Naive thymus-derived CD4-positive, alpha-beta T cell (primary cell): ENCODE measurements at places on chromosomes 1 and 21. TPM values are rescaled to one million over a fixed set of nuclear protein-coding genes. Genes with fewer than 3 reads are reported as not detected.

The FOXD2 gene
- 0.29 TPM for total RNA-seq

The CYP2J2 gene
- 1.1 TPM for total RNA-seq

The AZIN2 gene
- 6.0 TPM for total RNA-seq

The BMP8B gene
- 0.16 TPM for total RNA-seq

The PTGFR gene
- total RNA-seq: not detected

The VANGL2 gene
- total RNA-seq: not detected in 2 replicates

- no peak overlapping the region for H3K27ac ChIP-seq
- H3K4me3 ChIP-seq: no peak overlapping the region
- DNase-seq: no peak
- H3K36me3 ChIP-seq: no peaks in the 10 kb centered on the region
- peaks cover 5% of the 10 kb centered on the region for H3K4me1 ChIP-seq
Measured at GRCh38 chr1:229000187-229000586, 264.9 kb downstream of the RHOU start.

GRCh38 chr1:31875636-31876236 lies 59.9 kb upstream of the SPOCD1 start:
- H3K4me3 ChIP-seq: no peak overlapping the region
- H3K36me3 ChIP-seq: no peaks in the 10 kb centered on the region
- H3K27me3 ChIP-seq: no peaks in the 10 kb centered on the region
- no peak for DNase-seq
- no peak overlapping the region for H3K27ac ChIP-seq
- H3K4me1 ChIP-seq: peaks cover 14% of the 10 kb centered on the region

- no peak overlapping the region for H3K4me3 ChIP-seq
- no peaks in the 10 kb centered on the region for H3K4me1 ChIP-seq
- H3K36me3 ChIP-seq: no peaks in the 10 kb centered on the region
- no peak overlapping the region for H3K27ac ChIP-seq
- DNase-seq: no peak
Measured at GRCh38 chr1:86277936-86278335, 118.2 kb downstream of the ODF2L start.

- H3K27ac ChIP-seq: no peak overlapping the region
- no peaks in the 10 kb centered on the region for H3K36me3 ChIP-seq
- DNase-seq: no peak
- H3K4me3 ChIP-seq: no peak overlapping the region
- H3K4me1 ChIP-seq: no peaks in the 10 kb centered on the region
Measured at GRCh38 chr21:40684726-40685125, 162.2 kb downstream of the DSCAM start.

DNA sequence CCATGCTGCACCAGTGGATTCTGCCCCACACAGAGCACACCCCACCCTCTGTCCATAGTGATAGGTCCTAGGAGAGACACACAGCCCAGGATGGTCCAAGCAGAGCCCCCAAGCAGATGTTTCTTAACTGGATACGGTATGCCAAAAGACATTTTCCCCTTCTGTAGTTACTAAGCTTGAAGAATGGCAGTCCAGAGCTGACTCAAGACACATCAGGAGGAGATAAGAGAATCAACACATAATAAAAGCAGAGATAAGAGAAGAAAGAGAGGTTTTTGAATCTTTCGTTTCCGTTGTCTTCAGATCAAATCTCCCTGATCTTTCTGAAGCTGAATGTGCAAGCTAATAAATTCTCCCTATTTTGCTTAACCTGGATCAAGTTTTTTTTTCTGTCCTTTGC lies 21.8 kb upstream of the CASQ2 start:
- H3K27me3 ChIP-seq: no peaks in the 10 kb centered on the region
- no peak overlapping the region for H3K27ac ChIP-seq
- H3K36me3 ChIP-seq: no peaks in the 10 kb centered on the region
- no peak for DNase-seq

DNA sequence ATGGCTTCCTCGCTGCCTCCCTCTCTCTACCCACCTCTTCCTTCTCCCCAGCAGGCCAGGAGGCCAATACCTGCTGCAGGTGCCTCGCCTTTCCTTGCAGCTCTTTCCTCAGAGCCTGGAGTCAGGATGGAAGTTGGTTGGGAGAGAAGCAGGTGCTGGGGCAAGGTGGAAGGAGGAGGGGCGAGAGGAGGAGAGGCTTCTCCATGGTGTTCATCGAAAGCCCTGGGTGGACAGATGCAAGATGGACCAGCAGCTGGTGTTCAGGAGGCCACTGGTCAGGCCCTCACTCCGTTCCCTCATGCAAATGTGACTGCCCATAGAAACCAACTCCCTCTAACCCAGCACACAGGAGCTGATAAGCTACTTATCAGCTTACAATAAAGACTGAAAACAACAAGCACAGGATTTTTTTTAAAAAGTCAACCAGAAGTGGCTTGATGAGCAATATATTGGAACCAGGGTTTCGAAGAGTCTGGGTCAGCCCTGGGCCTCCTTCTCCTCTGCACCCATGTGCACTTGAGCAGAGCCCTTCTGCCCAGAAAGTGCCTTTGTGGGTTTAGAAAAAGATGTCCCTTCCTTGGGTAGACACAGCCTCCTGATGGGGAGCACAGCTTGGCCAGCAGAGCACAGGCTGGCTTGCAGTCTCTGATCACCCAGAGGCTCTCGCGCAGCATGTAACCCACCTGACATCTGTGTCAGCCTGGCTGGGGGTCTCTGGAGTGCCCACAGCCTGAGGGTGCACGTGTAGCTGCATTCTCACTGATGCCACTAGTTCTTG lies 16.6 kb upstream of the GSTM4 start:
- H3K4me3 ChIP-seq: no peak overlapping the region
- H3K36me3 ChIP-seq: no peaks in the 10 kb centered on the region
- H3K27ac ChIP-seq: no peak overlapping the region
- peaks cover 15% of the 10 kb centered on the region for H3K4me1 ChIP-seq
- no peaks in the 10 kb centered on the region for H3K27me3 ChIP-seq
- DNase-seq: no peak

GRCh38 chr1:104855550-104855949 lies 1105.9 kb downstream of the AMY1C start:
- no peak overlapping the region for H3K4me3 ChIP-seq
- no peak for DNase-seq
- no peaks in the 10 kb centered on the region for H3K4me1 ChIP-seq
- H3K27ac ChIP-seq: no peak overlapping the region

GRCh38 chr1:24967962-24968361 lies 37.9 kb upstream of the RUNX3 start:
- H3K27ac ChIP-seq: no peak overlapping the region
- peaks cover 69% of the 10 kb centered on the region for H3K4me1 ChIP-seq
- no peaks in the 10 kb centered on the region for H3K36me3 ChIP-seq
- no peaks in the 10 kb centered on the region for H3K27me3 ChIP-seq
- no peak overlapping the region for H3K4me3 ChIP-seq

GRCh38 chr1:12477936-12478611 lies 139.9 kb downstream of the DHRS3 start:
- peak overlapping the region; percentile 66 for H3K27ac ChIP-seq
- H3K36me3 ChIP-seq: no peaks in the 10 kb centered on the region
- no peak for DNase-seq
- H3K4me3 ChIP-seq: peak overlapping the region; percentile 42
- peaks cover 64% of the 10 kb centered on the region for H3K4me1 ChIP-seq

GRCh38 chr1:84701376-84701775 lies 11.1 kb upstream of the SSX2IP start:
- no peak for DNase-seq
- H3K4me1 ChIP-seq: no peaks in the 10 kb centered on the region
- no peaks in the 10 kb centered on the region for H3K36me3 ChIP-seq
- H3K27ac ChIP-seq: no peak overlapping the region
- no peaks in the 10 kb centered on the region for H3K27me3 ChIP-seq

DNA sequence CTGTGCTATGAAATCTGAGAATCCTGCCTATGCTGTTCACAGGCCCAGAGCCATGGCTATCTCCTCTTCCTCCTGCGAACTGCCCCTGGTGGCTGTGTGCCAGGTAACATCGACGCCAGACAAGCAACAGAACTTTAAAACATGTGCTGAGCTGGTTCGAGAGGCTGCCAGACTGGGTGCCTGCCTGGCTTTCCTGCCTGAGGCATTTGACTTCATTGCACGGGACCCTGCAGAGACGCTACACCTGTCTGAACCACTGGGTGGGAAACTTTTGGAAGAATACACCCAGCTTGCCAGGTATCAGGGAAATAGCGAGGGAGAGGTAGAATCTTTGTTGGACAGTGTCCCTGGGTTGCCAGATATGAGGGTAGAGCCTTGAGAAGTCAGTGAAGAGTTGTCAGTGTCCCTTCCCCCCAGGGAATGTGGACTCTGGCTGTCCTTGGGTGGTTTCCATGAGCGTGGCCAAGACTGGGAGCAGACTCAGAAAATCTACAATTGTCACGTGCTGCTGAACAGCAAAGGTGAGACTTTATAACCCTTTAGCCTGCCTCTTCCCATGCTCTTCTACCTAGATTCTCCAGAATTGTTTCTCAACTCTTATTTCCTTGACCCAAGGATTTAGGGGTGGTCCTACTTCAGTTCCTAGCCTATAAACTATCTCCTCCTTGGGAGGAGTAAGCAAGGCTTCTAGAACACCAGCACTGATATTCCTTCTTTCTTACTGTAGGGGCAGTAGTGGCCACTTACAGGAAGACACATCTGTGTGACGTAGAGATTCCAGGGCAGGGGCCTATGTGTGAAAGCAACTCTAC lies 1.4 kb downstream of the NIT1 start:
- peak; percentile 70 for DNase-seq
- peak overlapping the region; percentile 92 for H3K27ac ChIP-seq
- no peak overlapping the region for H3K4me3 ChIP-seq
- H3K27me3 ChIP-seq: no peaks in the 10 kb centered on the region

- H3K27me3 ChIP-seq: no peaks in the 10 kb centered on the region
- H3K4me3 ChIP-seq: no peak overlapping the region
- H3K36me3 ChIP-seq: no peaks in the 10 kb centered on the region
- peaks cover 12% of the 10 kb centered on the region for H3K4me1 ChIP-seq
- no peak overlapping the region for H3K27ac ChIP-seq
Measured at GRCh38 chr1:206012086-206012859, 9.1 kb upstream of the RAB7B start.

GRCh38 chr1:205122489-205122882 lies 708 bp upstream of the RBBP5 start:
- DNase-seq: no peak
- peak overlapping the region; percentile 89 for H3K4me3 ChIP-seq
- H3K27ac ChIP-seq: peak overlapping the region; percentile 86
- H3K27me3 ChIP-seq: no peaks in the 10 kb centered on the region

DNA sequence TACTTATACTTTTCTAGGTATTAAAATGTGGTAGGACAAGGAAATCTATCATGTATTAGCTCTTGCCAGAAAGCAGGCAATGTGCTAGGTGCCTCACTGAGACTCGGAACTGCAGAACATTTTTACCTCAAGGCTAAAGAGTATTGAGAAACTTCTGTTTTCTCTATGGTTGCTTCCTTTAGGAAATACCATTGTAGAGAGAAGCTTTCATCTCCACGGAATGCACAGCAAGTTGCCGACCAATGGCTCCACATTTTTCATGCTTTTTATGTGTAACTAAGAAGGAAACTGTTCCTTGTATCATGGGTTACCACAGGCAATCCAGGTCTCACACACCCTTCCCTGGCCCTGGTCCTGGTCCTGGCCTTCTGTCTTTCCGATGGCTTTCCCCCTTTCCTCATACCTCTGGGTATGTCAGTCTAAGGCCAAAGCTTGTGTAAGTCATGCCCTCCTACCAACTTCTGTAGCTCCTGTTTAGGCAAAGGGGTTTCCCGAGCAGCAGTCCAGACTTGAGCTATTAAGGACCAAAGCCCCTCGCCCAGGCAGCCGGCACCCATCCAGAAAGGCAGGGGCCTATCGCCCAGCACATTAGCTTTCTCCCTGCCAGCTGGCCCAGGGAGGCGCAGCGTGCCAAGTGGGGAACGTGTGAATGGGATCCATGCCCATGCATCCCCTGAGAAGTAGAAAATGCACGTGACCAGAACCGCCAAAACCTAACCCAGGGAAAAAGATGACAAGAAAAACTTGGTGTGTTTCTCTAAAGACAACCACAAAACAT lies 225.0 kb downstream of the PBX1 start:
- no peak overlapping the region for H3K4me3 ChIP-seq
- no peak overlapping the region for H3K27ac ChIP-seq
- no peaks in the 10 kb centered on the region for H3K4me1 ChIP-seq
- DNase-seq: no peak
- H3K27me3 ChIP-seq: no peaks in the 10 kb centered on the region

DNA sequence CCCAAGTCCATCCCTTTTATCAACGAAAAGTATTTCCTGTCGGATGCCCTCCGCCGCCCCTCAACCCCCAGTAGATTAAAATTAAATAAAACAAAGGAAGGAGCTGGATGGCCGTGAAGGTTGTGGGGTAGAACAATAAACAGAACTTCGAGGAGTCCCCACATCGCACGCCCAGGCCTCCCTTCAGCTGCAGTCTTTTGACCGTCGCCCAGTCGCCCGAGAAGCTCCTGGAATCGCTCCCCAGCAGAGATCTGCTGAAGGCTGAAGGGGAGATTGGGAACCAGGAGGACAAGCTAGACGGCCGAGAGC lies 905 bp downstream of the BARHL2 start:
- peaks cover 28% of the 10 kb centered on the region for H3K27me3 ChIP-seq
- H3K36me3 ChIP-seq: no peaks in the 10 kb centered on the region
- H3K27ac ChIP-seq: no peak overlapping the region
- no peak for DNase-seq
- H3K4me3 ChIP-seq: no peak overlapping the region
- H3K4me1 ChIP-seq: no peaks in the 10 kb centered on the region

- no peaks in the 10 kb centered on the region for H3K4me1 ChIP-seq
- no peak overlapping the region for H3K4me3 ChIP-seq
- no peak for DNase-seq
- H3K27me3 ChIP-seq: no peaks in the 10 kb centered on the region
- no peaks in the 10 kb centered on the region for H3K36me3 ChIP-seq
Measured at GRCh38 chr1:68287241-68287640, 54.9 kb upstream of the WLS start.

GRCh38 chr1:181479137-181479745 lies 4.1 kb upstream of the CACNA1E start:
- H3K4me3 ChIP-seq: no peak overlapping the region
- no peaks in the 10 kb centered on the region for H3K4me1 ChIP-seq
